ENCODE measurements at places on chromosomes 12 and 14. TPM values are rescaled to one million over a fixed set of nuclear protein-coding genes. Genes with fewer than 3 reads are reported as not detected.

DNA sequence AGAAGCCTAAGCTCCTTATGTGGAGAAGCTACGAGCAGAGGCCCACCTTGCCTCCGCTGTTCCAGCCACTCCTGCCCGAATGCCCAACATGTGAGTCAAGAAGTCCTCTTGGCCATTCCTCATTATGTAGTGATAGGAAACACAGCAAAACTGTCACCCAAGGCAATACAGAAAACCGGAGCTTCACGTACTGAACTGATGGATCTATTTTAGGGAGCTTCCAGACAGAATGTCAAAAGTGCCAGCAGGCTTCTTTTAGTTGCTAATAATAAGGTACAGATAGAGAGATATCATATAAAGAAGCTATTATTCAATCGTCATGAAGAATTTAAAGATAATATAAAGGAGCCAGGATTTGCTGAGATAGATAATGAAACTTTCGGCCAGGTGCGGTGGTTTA is 91.6 kb upstream of the SYT10 start:
- no peak for DNase-seq
- no peaks in the 10 kb centered on the region for H3K4me1 ChIP-seq
- H3K36me3 ChIP-seq, result no peaks in the 10 kb centered on the region

- no peak overlapping the region for H3K27ac ChIP-seq
- H3K27me3 ChIP-seq, result peaks cover 11% of the 10 kb centered on the region
- peaks cover 3% of the 10 kb centered on the region for H3K36me3 ChIP-seq
- DNase-seq, result no peak
- no peak overlapping the region for H3K4me3 ChIP-seq
Measured at GRCh38 chr12:39440781-39441180, 2.1 kb downstream of the KIF21A start.

DNA sequence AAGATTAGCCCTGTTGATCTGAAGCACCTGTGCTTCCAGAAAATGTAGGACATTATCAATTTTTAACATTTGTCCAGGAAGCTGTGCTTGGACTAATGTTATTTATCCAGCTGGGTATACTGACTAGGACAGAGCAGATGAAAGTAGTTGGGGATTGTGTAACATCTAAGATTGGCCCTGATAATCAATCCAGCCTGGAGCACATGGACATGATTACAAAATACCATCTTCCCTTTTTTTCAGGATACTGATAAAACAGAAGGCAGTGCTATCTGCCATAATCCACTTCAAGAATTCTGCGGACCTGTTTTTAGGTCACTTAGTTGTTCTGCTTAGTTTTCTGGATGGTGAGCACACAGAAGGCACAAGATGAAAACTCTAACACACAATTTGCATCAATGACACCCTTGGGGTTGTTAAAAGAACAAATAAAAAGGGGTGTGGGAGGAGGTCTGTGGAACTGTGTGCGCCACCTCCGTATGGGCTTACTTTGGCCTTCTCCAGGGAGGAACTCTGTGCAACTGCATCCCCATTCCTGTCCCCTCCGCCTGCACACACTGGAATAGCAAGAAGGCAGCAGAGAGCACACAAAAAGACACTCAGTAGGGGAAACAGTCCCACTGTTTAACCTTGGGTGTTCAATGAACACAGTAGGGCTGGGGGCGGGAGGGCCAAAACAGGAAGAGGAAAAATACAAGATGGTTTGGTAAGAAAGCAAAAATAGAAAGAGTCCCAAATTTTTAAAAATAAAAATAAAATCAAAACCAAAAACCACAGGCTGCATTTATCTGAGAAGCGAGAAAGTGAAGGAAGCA is 31.1 kb upstream of the DUSP6 start:
- no peaks in the 10 kb centered on the region for H3K27me3 ChIP-seq
- no peak for DNase-seq
- H3K4me3 ChIP-seq, result no peak overlapping the region
- no peaks in the 10 kb centered on the region for H3K36me3 ChIP-seq
- no peak overlapping the region for H3K27ac ChIP-seq

- H3K36me3 ChIP-seq, result no peaks in the 10 kb centered on the region
- no peak overlapping the region for H3K4me3 ChIP-seq
- no peaks in the 10 kb centered on the region for H3K27me3 ChIP-seq
- H3K27ac ChIP-seq, result no peak overlapping the region
Measured at GRCh38 chr12:80620281-80620680, 87.2 kb upstream of the MYF6 start.

GRCh38 chr12:68435816-68436215 is 103.7 kb upstream of the MDM1 start:
- peaks cover 4% of the 10 kb centered on the region for H3K36me3 ChIP-seq
- no peak overlapping the region for H3K4me3 ChIP-seq
- DNase-seq, result no peak

DNA sequence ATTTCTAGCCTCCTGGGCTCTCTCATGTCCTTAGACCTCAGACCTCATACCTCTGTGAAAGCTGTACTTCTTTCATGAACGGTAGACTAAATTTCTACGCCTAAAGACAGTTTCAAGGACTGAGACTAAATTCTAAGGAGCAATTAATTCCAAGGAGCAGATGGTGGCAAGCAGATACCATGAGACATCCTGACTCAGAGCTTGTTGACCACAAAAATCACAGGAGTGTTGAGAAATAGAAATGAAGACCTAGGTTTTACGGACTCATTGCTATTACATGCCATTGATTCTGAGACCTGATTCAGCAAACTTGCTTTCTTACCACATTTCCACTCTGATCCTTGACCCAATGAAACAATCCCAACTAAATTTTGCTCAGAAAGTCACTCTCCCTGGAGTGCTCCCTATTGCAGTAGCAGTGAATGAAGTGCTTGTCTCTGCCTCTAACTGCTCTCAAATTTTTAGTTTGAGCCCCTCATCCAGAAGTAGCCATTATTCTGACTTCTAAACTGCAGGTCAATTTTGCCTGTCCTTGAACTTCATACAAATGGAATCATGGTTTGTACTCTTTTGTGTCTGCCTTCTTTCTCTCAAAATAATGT is 52.0 kb downstream of the PEX5 start:
- DNase-seq, result no peak
- H3K36me3 ChIP-seq, result no peaks in the 10 kb centered on the region
- H3K4me1 ChIP-seq, result peaks cover 3% of the 10 kb centered on the region
- no peaks in the 10 kb centered on the region for H3K27me3 ChIP-seq
- no peak overlapping the region for H3K4me3 ChIP-seq
- H3K27ac ChIP-seq, result peak overlapping the region; percentile 9

GRCh38 chr12:75447691-75448393 is 32.7 kb upstream of the GLIPR1 start:
- H3K36me3 ChIP-seq, result no peaks in the 10 kb centered on the region
- no peaks in the 10 kb centered on the region for H3K27me3 ChIP-seq
- H3K4me3 ChIP-seq, result no peak overlapping the region
- H3K27ac ChIP-seq, result no peak overlapping the region
- DNase-seq, result no peak

- no peaks in the 10 kb centered on the region for H3K36me3 ChIP-seq
- H3K27me3 ChIP-seq, result peaks cover 6% of the 10 kb centered on the region
- H3K4me3 ChIP-seq, result peak overlapping the region; percentile 90
- peak; percentile 77 for DNase-seq
Measured at GRCh38 chr12:116533343-116534251, 25.6 kb upstream of the MAP1LC3B2 start.

SCNN1A gene
- 2.2 TPM for total RNA-seq

Data from endothelial cell (in vitro differentiated cells).